ENCODE measurements at places on chromosomes 11 and 22. TPM values are rescaled to one million over a fixed set of nuclear protein-coding genes. Genes with fewer than 3 reads are reported as not detected.

- no peak for DNase-seq
- H3K4me1 ChIP-seq: peaks cover 80% of the 10 kb centered on the region
- peaks cover 5% of the 10 kb centered on the region for H3K36me3 ChIP-seq
- peak overlapping the region; percentile 74 for H3K27ac ChIP-seq
Observed at GRCh38 chr22:30240541-30241417, 5.8 kb downstream of the LIF start.

LRRC4C gene
- 0.16 TPM for total RNA-seq

GRCh38 chr11:58639669-58640068 is 17.2 kb downstream of the CNTF start:
- H3K27me3 ChIP-seq: peaks cover 29% of the 10 kb centered on the region
- no peak overlapping the region for H3K27ac ChIP-seq
- H3K4me3 ChIP-seq: no peak overlapping the region
- H3K4me1 ChIP-seq: no peaks in the 10 kb centered on the region
- H3K36me3 ChIP-seq: no peaks in the 10 kb centered on the region

- peak; percentile 94 for DNase-seq
- no peak within 1 kb of the TSS for H3K27ac ChIP-seq
- H3K36me3 ChIP-seq: peaks cover 5% of the 10 kb centered on the region
- no peaks in the 10 kb centered on the region for H3K27me3 ChIP-seq
- no peak within 1 kb of the TSS for H3K4me3 ChIP-seq
Observed at GRCh38 chr11:62839050-62839945, at the start of gene WDR74. TSS of gene WDR74 (minus strand) at chr11:62839590. CDS start at chr11:62839570, 20 bp downstream.

TMEM179B gene
- 46.7 TPM for total RNA-seq

DNA sequence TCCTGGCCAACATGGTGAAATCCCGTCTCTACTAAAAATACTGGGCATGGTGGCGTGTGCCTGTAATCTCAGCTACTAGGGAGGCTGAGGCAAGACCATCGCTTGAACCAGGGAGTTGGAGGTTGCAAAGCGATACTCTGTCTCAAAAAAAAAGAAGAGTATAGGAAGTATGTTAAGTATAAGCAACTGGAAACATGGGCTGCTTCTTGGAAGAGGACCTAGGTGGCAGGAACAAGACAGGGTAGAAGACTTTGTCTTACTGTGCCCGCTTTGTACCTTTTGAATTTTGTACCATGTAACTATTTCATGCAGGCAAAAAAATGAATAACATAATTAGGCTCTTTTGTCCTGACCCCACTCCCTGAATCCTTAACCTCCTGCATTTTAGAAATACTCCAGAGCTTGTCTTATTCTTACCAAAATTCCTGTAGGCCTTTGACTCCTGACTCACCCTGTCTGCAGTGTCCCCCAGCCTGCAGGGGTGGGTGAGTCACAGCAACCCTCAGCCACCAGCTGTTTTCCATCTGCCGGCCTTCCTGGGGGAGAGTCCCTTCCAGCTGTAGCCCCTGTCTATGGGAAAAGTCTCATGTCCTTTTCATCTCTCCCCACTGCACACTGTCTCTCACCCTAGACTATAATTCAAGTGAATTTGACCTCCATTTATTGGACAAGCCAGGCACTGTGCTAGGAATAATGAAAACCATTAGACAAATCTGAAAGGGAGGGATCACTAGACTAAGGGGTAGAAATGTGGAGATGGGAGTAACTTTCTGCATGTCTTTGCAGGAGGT is 41.8 kb downstream of the TXN2 start:
- DNase-seq: peak; percentile 88
- H3K4me1 ChIP-seq: peaks cover 62% of the 10 kb centered on the region
- H3K27ac ChIP-seq: peak overlapping the region; percentile 89

GRCh38 chr11:62611705-62612365 is 740 bp downstream of the EML3 start:
- peaks cover 9% of the 10 kb centered on the region for H3K36me3 ChIP-seq
- no peaks in the 10 kb centered on the region for H3K27me3 ChIP-seq
- peak overlapping the region; percentile 93 for H3K4me3 ChIP-seq

DNA sequence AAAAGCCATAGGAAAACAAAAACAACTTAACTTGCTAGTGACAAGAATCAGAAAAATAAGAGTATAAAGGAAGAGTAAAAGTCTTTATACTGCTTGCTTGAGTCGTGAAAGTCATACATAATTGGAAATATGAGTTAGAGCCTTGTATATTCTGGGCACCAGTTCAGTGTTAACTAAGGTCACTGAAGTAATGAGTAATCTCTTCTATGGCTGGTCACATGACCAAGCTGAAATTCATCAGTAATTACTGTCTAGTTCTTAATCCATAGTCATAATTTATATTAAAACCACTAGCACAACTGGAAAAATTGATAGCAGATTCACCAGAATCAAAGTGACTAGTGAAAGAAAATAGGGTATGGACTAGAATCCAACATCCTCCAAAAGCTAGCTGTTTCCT is 84.4 kb upstream of the SLC5A12 start:
- DNase-seq: no peak
- peaks cover 4% of the 10 kb centered on the region for H3K4me1 ChIP-seq
- H3K27ac ChIP-seq: no peak overlapping the region
- no peaks in the 10 kb centered on the region for H3K27me3 ChIP-seq

DNA sequence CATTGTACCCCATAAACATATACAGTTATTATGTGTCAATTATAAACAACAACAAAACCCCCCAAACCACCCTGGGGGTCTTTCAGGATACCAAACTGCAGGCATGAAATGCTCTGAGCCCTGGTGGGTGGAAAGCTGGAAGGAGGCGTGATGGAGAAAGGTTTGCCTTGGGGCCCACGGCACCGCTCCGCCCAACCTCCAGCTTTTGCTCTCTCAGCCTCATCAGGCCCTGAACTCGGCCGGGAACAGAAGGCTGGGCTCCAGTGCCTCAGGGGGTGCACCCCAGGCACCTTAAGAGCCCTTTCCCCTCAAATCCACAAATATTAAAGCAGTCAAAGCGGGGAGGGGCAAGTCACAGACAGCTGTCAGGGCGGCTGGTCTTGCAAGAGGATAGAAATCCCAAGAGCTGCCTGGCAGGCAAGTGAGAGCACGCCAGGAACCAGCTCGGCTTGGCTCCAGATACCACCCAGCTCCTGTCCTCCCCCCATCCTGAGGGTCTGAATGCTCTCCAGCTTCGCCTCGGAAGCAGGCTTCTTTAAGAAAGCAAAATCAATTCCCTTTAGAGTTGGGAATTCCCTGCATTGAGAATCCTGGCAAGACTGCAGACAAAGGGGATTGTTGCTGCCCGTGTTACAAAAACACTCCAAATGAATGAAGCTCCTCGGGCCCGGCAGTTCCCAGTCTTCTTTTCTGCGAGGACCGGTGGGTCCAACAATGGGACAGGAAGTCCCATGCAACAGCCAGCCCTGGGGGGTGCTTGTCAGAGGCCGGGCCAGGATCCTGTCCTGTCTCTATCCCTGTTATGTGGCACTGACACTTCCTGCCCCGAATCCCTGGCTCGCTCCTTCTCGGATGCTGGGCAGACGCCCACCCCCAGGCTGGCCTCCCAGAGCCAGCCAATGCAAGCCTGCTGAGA is 80.8 kb downstream of the NAT10 start:
- peaks cover 13% of the 10 kb centered on the region for H3K4me1 ChIP-seq
- no peak for DNase-seq
- no peak overlapping the region for H3K27ac ChIP-seq
- H3K27me3 ChIP-seq: peaks cover 2% of the 10 kb centered on the region
- H3K36me3 ChIP-seq: no peaks in the 10 kb centered on the region

METTL15 gene
- total RNA-seq: 16.3 TPM

- no peak overlapping the region for H3K27ac ChIP-seq
- no peaks in the 10 kb centered on the region for H3K4me1 ChIP-seq
- H3K27me3 ChIP-seq: no peaks in the 10 kb centered on the region
- no peak for DNase-seq
- no peak overlapping the region for H3K4me3 ChIP-seq
Observed at GRCh38 chr11:46414466-46414796, 22.9 kb upstream of the CHRM4 start.

GRCh38 chr11:93192163-93192562 is 5.6 kb downstream of the SLC36A4 start:
- no peaks in the 10 kb centered on the region for H3K27me3 ChIP-seq
- H3K36me3 ChIP-seq: peaks cover 9% of the 10 kb centered on the region
- H3K4me3 ChIP-seq: no peak overlapping the region
- no peak for DNase-seq

- H3K27me3 ChIP-seq: no peaks in the 10 kb centered on the region
- DNase-seq: peak; percentile 98
- peak overlapping the region; percentile 99 for H3K27ac ChIP-seq
- H3K4me3 ChIP-seq: peak overlapping the region; percentile 63
Observed at GRCh38 chr11:1863352-1864216, 10.7 kb downstream of the LSP1 start.

GRCh38 chr22:48822278-48823233 is 1005.1 kb downstream of the BRD1 start:
- no peak overlapping the region for H3K27ac ChIP-seq
- no peak overlapping the region for H3K4me3 ChIP-seq
- DNase-seq: no peak
- H3K4me1 ChIP-seq: no peaks in the 10 kb centered on the region

- no peaks in the 10 kb centered on the region for H3K27me3 ChIP-seq
- H3K27ac ChIP-seq: no peak overlapping the region
- no peak for DNase-seq
- peaks cover 14% of the 10 kb centered on the region for H3K36me3 ChIP-seq
- H3K4me3 ChIP-seq: no peak overlapping the region
- H3K4me1 ChIP-seq: peaks cover 13% of the 10 kb centered on the region
Observed at GRCh38 chr11:95796501-95796900, 6.2 kb downstream of the CEP57 start.

IFITM1 gene
- total RNA-seq: 352 TPM

- peaks cover 20% of the 10 kb centered on the region for H3K4me1 ChIP-seq
- no peak overlapping the region for H3K27ac ChIP-seq
- H3K27me3 ChIP-seq: no peaks in the 10 kb centered on the region
- H3K36me3 ChIP-seq: peaks cover 24% of the 10 kb centered on the region
Observed at GRCh38 chr22:35317680-35318290, 18.1 kb downstream of the TOM1 start.

DNA sequence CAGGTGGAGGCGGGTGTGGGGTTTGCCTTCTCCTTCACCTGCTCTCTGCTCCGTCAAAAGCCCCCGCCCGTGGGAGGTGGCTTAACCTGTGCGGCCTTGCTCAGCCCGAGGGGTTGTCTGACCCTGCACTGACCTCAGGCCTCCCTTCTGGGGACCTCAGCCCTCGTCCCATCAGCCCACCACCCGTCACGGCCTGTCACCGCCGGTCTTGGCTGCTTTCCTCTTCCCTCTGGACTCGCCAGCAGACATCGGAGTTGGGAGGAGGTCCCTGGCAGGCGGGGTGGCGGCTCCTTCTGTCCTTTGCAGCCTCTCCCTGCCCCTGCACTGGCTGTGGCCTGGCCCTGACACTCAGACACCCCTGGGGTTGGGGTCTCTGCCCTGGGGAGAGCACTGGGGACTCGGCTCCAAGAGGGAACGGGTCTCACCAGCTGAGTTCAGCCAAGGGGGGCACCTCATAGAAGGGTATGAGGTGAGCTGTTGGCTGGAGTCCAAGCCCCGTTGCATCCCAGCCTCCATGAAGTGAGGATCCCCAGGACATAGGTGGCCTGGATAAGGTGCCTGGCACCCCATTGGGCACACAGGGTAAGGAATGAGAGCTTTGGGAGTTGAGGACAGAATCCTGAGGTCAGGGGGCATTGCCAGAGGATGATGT is 999.6 kb downstream of the BRD1 start:
- H3K27ac ChIP-seq: no peak overlapping the region
- no peaks in the 10 kb centered on the region for H3K27me3 ChIP-seq
- no peak overlapping the region for H3K4me3 ChIP-seq
- H3K4me1 ChIP-seq: no peaks in the 10 kb centered on the region
- H3K36me3 ChIP-seq: no peaks in the 10 kb centered on the region
- no peak for DNase-seq

DNA sequence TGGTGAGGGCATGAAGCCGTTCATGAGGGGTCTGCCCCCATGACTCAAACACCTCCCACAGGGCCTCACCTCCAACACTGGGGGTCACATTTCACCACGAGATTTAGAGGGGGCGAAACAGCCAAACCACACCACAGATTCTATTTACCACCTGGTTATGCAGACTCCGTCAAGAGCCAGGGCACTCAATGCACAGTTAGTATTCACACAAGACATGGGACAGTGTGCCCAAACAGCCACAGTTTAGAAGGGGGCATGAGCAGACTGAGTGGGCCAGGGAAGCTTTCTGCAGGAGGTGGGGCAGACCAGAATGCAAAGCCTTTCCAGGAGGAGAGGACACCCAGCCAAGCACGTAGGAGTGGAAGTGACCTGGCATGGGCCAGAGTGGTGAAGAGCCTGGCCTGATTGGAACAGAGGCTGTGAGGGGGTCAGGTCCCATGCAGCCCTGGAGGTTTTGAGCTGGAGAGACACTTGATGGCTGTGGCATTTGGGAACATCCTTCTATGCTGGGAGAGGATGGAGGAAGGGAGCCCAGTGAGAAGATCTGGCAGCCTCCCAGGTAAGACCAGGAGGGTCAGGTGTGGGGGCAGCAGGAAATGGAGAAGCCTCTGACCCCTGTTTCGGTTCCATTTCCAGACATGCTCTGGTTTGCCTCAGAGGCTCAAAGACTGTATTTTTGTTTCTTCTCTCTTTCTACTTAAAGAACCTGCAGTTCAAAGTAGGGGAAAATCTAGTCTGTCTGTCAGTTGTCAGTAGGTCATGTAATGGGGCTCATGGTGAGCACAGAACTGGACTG is 199.1 kb upstream of the NCAM1 start:
- no peak for DNase-seq
- H3K4me1 ChIP-seq: no peaks in the 10 kb centered on the region
- H3K27ac ChIP-seq: no peak overlapping the region
- H3K4me3 ChIP-seq: no peak overlapping the region
- H3K27me3 ChIP-seq: no peaks in the 10 kb centered on the region

DNA sequence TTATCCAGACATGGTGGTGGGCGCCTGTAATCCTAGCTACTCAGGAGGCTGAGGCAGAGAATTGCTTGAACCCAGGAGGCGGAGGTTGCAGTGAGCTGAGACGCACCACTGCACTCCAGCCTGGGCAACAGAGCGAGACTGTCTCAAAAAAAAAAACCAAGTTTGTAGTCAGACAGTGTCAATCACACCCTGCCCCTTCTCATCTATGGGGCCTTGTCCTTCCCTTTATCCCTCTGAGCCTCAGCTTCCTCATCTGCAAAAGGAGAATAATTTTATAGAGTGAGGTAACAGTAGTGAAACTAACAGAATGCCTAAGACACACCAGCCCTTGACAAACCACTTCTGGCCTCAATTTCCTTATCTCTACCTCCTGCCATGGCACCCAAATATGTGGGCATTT is 10.7 kb downstream of the BCL9L start:
- peaks cover 91% of the 10 kb centered on the region for H3K4me1 ChIP-seq
- DNase-seq: no peak
- peak overlapping the region; percentile 100 for H3K27ac ChIP-seq
- H3K27me3 ChIP-seq: no peaks in the 10 kb centered on the region
- H3K4me3 ChIP-seq: no peak overlapping the region
